MG63 (cell line): ENCODE measurements at places on chromosomes 12 and 14.

- no peak for DNase-seq
Observed at GRCh38 chr14:102516531-102517391, 7.2 kb upstream of the ANKRD9 start.

GRCh38 chr12:108884116-108885012, 4.5 kb downstream of the DAO start:
- DNase-seq = peak; percentile 48

- DNase-seq = no peak
Observed at GRCh38 chr14:69676723-69677122, 65.3 kb downstream of the SUSD6 start.

GRCh38 chr12:3421191-3421978, 69.6 kb upstream of the PRMT8 start:
- no peak for DNase-seq

- DNase-seq = no peak
Observed at GRCh38 chr12:356276-356988, 32.7 kb downstream of the KDM5A start.

DNA sequence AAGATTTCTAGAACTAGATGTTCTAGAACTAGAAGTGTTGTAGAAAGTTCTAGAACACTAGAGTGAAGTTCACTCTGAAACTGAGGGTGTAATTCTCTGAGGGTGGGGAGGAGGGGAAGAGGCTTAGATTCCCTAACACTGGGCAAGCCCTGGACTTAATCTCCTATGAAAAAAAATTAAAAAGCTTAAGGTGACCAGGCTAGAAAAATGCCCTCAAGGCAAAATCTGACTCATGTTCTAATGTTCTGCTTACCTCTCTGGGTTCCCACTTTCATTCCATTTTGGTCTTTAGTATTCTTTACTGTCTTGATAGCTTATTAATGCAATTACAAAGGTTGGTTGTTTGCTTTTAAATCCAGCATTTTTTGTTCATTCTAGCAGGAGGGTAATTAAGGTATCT, 101.5 kb downstream of the KICS2 start:
- no peak for DNase-seq

DNA sequence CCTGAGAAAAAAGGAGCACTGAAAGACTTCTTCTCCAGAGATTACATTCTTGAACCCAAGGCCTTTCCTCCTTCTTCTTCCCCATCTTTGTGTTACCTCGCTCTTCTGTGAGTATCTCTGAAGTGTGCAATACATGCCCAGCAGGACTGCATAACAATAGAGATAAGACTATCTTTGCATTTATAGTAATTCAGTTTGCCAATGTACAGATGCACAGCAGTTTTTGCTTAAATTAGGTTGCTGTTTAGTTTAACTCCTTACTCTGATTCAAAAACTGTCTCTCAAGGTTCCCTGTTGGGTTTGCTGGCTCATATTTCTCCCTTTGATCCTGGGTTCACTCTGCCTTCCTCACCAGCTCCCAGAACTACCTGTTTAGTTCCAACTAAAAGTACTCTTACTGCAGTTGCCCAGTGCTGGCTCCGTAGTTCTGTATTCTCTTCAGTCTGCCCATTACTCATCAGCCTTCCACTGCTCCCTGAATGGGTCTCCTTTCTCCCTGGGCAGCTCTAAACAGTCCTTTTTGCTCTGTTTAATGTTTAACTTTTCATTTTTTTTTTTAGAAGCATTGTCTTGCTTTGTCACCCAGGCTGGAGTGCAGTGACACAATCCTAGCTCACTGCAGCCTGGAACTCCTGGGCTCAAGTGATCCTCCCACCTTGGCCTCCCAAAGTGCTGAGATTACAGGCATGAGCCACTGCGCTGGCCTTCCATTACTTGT, 180.6 kb upstream of the CAND1 start:
- no peak for DNase-seq

DNA sequence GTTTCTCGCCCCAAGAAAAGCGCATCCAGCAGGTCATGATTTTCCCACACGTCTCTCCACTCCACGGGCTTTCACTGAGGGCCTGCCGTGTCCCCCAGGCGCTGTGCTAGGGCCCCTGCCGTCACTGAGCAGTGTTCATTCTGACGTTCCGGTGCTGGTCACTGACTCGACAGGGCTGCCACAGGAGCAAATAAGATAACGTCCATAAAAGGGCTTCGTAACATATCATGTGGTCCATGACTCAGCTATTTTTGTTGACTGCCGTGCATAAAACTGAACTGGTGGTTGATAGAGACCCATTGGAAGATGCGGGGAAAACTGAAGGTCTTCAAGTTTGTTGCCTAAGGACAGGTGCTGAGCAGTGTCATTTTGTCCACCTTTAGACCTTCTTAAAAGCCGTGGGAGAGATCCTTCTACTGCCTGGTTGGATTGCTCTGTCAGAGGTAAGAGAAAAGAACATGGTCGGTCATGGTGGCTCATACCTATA, 46.3 kb downstream of the ADGRD1 start:
- no peak for DNase-seq

- DNase-seq = no peak
Observed at GRCh38 chr12:89663577-89664357, 44.9 kb downstream of the ATP2B1 start.
